Naive thymus-derived CD4-positive, alpha-beta T cell (primary cell): ENCODE measurements at places on chromosomes 16 and 17. TPM values are rescaled to one million over a fixed set of nuclear protein-coding genes. Genes with fewer than 3 reads are reported as not detected.

DNA sequence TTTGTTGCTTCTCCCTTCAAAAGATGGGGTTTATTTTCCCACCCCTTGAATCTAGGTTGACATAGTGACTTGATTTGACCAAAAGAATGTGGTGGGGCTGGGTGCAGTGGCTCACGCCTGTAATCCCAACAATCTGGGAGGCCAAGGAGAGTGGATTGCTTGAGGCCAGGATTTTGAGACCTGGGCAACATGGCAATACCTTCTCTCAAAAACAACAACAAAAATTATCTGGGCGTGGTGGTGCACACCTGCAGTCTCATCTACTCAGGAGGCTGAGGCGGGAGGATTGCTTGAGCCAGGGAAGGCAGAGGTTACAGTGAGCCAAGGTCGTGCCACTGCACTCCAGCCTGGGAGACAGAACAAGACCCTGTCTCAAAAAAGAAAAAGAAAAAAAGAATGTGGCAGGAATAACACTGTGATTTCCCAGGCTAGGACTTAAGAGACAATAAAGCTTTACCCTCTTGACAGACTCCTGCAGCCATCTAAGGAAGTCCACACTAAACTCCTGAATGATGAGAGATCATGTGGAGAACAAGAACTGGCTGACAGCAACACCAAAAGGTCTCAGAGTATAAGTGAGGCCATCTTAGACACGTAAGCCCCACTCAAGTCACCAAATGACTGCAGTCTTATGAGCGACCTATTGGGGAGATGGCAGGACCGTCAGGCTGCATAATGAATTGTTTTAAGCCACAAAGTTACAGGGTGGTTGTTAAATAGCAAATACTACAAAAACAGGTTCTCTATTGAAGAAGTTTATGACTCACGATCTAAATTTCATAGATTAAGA is 37.0 kb downstream of the FBXL20 start:
- DNase-seq: no peak

GRCh38 chr16:2971985-2972784 is 3.0 kb downstream of the PAQR4 start:
- no peak for DNase-seq

- no peak for DNase-seq
These were observed 21.4 kb upstream of the SPACA3 start for GRCh38 chr17:32970281-32970680.

The C1QTNF8 gene
- total RNA-seq: not detected

The TOM1L1 gene
- 0.19 and 0.66 TPM in 2 replicates for total RNA-seq
